ENCODE measurements at places on chromosomes 2 and 18.

DNA sequence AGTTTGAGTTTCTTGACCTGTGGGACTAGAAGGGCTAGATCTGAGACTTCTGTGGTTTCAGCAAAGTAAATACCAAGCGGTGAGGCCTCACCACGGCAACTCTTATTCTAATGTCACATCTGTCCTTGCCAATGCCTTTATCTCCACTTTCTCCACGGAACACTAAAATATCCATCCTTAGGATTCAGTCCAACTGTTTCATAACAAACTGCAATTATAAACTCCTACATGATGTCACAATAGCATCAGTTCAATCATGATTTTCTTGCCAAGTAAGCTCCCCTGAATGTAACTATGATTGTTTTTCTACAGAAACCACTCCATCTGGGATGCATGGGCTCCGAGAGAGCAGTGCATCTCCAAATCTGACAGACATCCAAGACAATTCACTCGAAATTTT lies 79.6 kb downstream of the LRATD1 start:
- DNase-seq, result no peak

DNA sequence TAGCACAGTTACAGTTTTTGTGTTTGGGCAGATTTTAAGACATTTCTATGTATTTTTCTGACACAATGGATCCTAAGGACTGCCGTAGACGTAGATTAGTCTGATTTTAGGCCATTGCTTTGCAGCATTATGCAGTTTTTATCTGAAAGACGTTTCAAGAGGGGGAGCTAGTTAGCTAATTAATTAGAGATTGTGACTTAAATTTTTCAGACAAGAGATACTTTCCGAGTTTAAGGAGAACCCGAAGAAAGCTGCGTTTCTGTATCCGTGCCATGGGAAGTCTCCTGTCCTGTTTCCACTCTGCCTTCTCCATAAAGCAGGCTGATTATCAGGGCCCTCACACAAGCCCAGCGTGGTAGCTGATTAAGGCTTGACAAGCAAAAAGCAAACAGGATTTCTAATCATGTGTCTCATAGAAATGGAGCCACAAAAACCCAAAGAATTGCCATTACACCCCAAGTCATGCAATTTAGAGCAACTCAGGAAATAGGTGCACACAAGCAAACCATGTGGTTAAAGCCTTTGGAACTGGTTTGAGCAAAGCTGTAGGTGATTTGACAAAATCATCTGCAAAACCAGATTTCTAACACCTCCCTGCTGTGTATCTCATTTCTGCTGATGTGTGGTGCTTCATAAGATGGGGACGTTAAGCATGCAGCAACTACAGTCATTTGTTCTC lies 808.1 kb downstream of the RNF144A start:
- no peak for DNase-seq

DNA sequence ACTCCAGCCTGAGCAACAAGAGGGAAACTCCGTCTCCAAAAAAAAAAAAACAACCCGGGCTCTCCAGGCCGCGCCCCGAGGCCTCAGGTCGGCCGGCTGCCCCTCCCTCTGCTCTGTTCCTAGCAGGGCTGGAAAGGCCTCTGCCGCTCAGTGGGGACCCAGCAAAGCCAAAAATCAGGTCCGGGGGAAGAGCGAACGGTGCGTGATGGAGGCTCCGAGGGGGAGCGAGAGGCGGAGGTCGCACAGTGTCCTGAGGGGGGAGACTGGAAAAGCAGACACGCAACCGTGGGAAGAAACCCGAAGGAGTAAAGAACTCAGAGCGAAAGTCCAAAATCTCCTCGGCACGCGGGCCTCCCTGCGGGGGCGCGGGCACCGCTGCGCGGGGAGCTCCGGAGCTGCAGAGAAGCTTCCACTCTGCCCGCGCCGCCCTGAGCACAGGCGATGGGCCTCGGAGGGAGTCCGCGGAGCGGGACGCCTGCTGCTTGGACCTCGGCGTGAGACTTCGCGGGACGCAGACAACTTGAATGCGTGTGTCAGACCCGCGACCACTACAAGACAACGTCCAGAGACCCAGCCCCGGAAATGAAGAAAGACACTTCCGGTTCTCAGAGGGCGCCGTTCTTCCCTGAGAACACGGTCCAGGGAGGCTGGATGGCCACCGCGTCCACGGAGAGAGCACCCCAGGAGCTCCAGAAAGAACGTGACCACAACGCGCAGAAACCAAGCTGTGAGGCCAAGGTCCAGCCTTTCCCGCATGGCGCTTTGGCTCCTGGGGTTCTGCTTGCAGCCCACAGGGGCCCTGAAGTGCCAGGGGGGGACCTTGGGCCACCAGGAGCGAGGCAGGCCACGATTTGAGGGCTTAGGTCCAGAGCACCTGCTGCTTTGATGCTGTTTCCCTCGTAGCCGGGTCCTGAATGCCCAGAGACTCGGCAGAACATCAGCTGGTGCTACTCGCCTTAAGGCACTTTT lies 219.8 kb downstream of the DPP10 start:
- no peak for DNase-seq

GRCh38 chr2:217849154-217849975 lies 153.4 kb downstream of the TNS1 start:
- DNase-seq, result no peak

DNA sequence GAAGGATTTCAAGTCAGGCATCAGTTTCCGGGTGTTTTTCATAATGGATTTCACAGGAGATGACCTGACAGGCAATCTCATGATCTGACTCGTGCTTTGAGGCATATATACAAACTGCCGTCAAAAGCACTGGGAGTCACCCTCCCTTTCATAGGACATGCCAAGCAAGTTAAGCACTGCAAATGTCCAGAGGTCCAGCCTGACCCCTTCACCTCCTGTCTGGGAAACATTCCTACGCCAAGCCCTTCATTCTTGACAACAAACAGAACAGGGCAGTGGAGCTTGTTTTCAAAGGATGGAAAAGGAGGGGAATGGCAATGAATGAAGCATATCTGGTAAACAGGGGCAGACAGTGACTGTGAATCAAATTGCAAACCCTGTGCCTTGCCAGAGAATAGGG lies 963.6 kb downstream of the BCL11A start:
- no peak for DNase-seq

GRCh38 chr2:42132966-42133641 lies 36.0 kb upstream of the EML4 start:
- peak; percentile 92 for DNase-seq

GRCh38 chr2:240906141-240906910 lies at the start of gene CROCC2:
Gene CROCC2, plus strand, starts transcription at chr2:240906336. Its CDS starts 178 bp downstream, at chr2:240906514.
- DNase-seq, result no peak

DNA sequence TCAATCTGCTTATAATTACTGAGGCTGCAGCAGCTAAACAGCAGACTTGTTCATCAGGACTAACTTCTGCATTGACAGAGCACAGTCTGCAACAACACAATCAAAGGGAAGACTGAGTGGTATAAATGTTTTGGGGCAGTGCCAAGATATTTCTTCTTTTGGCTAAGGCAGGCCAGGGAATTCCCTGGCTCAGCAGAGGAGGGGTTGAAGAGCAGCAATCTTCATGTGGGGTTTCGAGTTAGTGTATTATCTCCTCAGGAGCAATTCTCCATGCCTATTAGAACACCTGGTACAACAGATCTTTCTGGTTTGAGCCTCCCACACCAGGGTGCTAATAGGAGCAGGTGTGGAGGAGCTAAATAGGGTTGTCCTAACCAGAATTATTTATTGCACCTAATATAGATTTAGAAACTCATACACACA lies 103.0 kb upstream of the STK17B start:
- DNase-seq, result no peak
